ENCODE measurements at places on chromosomes 6 and 20.

GRCh38 chr20:35698298-35699126, 640 bp downstream of the NFS1 start:
- no peak for DNase-seq

DNA sequence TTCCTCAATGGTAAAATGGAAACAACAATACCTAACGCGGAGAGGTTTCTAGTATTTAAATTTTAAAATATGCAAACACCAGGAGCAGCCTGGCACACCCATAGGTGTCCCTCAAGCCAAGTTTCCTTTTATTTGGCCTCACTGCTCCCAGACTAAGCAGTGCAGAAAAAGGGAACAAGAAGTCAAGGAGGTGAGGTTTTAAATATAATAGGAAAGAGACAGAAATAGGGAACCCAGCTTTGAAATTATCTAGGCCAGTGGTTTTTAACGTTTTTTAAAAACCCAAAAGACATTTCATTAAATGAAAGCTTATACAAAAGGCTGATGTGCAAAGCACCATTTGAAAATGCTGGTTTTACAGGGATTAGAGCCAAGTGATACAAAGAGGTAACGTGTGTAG, 109.6 kb downstream of the SLC22A3 start:
- no peak for DNase-seq

- no peak for DNase-seq
Measured at GRCh38 chr6:123838505-123839234, 35.0 kb downstream of the NKAIN2 start.

DNA sequence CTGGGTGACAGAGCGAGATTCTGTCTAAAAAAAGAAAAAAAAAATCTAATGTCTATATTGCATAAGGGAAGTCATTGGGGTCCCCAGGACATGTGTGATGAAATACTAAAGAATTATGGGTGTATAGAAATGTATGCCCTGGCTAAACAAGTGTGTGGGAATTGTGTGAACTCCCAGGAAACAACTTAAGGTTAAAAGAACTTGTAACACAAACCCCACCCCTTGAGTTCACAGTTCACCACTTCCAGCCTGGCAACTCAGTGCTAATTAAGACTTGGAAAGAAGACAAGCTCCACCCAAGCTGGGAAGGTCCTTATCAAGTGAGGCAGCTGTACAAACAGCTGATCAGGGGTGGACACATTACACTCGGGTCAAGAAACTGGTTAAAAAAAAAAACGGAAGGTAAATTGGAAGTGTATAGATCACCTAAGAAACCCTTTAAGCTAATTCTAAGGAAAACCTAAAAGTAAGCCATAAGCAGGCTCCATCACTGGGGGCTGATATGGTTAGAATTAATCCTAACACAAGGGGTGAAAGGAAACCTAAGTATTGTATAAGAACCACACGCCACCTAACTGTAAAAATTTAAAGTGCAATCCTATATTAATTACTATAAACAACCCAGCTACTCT, 25.2 kb downstream of the HLA-A start:
- DNase-seq: peak; percentile 42

- no peak for DNase-seq
Measured at GRCh38 chr20:10200330-10200729, 18.3 kb upstream of the SNAP25 start.
